ENCODE measurements at places on chromosomes 6 and 20. TPM values are rescaled to one million over a fixed set of nuclear protein-coding genes. Genes with fewer than 3 reads are reported as not detected.
A peak's percentile ranks its signal among the peaks of the same experiment; 100 is the strongest.

- no peaks in the 10 kb centered on the region for H3K36me3 ChIP-seq
- DNase-seq = peak; percentile 61
Observed at GRCh38 chr6:141669141-141669540, 463.6 kb upstream of the GJE1 start.

DNA sequence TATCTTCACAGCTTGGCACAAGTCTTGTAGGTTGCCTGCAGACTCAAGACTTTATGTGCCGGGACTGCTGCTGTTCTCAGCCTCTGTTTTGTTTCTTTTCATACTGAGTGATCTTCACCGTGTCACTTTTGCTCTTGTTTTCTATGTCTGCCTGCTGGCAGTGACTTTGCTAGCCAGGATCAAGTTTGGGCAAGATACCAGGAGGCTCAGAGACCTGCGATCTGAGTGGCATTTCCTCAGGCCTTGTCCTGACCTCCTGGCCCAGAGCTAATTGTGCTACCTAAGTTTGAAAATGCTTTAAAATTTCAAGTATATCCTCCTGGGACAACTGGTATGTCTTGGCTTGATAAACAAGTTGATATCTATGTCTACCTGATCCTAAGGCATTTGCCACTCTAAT is 57.2 kb downstream of the DOK5 start:
- no peaks in the 10 kb centered on the region for H3K36me3 ChIP-seq
- H3K27ac ChIP-seq = no peak overlapping the region
- DNase-seq = no peak
- no peak overlapping the region for H3K4me3 ChIP-seq

DNA sequence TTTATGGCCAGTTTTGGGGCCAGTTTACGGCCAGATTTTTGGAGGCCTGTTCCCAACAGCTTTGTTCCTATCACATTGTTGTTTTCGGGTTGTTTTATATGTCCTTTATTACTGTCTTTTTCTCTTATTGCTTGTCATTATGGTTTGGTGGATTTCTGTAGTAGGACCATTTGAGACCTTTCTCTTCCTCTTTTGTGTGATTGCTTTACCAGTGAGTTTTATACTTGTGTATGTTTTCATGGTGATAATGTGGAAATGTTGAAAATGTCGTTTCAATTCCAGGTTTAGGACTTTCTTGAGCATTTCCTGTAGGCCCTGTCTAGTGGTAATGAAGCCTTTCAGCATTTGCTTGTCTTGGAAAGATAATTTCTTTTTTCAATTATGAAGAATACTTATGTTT is 17.8 kb downstream of the HLA-B start:
- H3K27me3 ChIP-seq = no peaks in the 10 kb centered on the region
- H3K4me3 ChIP-seq = no peak overlapping the region
- H3K27ac ChIP-seq = no peak overlapping the region
- H3K36me3 ChIP-seq = no peaks in the 10 kb centered on the region
- no peak for DNase-seq
- H3K4me1 ChIP-seq = no peaks in the 10 kb centered on the region

DNA sequence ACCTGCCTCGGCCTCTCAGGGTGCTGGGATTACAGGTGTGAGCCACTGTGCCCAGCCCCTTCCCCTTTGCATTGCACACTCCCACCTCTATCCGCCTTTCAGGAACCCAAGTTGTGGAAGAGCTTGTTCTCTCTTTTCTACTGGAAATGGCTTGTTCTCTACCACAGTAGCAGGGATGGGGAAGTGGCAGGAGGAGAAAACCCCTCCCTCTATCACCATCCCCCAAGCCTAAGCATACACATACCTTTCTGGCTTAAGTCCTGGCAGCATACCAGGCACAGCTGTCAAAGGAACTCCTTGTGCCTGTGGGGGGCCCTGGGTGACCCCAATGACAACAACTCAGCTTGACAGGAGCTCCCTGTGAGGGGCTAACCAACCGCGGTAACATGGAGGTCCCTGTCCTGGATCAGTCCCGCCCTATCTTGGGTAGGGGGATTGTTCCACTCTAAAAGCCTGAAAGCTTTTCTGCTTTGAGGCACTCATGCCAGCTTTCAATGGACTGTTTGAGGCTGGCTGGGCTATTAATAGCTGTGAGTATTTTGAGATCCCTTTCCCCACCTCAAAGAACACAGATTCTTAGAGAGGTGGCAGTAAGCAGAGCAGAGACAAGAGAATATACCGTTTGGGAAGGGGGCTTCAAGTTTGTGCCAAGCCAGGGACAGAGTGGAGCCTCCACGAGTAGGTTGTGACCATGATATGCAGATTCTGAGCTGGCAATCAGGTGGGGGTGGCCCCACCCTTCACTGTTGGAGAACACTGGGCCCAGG is 2.3 kb downstream of the KLHDC3 start:
- no peak overlapping the region for H3K27ac ChIP-seq
- no peak for DNase-seq
- no peaks in the 10 kb centered on the region for H3K27me3 ChIP-seq
- H3K36me3 ChIP-seq = peaks cover 27% of the 10 kb centered on the region
- H3K4me3 ChIP-seq = no peak overlapping the region
- H3K4me1 ChIP-seq = peaks cover 27% of the 10 kb centered on the region

Gene WFDC5
- total RNA-seq = not detected

Gene ZBTB46
- 4.5 TPM for total RNA-seq

GRCh38 chr6:169533301-169534038 is 168.4 kb downstream of the WDR27 start:
- H3K4me1 ChIP-seq = peaks cover 12% of the 10 kb centered on the region
- DNase-seq = no peak
- no peak overlapping the region for H3K27ac ChIP-seq
- no peak overlapping the region for H3K4me3 ChIP-seq

DNA sequence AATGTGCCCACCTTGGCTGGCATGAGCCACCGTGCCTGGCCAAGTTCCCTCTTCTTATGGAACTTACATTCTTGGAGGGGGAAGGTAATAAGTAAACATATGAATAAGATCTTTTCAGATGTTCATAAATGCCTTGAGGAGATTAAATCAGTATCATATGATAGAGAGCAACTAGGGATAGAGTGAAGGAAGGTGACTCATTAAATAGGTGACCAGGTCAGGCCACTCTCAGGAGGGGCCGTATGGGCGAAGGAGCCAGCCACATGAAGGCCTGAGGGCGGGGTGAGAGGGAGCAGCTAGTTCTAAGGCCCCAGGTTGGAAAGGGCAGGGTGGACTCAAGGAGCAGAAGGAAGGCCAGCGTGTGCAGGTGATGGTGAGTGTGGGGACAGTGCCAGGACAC is 91.1 kb downstream of the UST start:
- no peaks in the 10 kb centered on the region for H3K36me3 ChIP-seq
- H3K27ac ChIP-seq = no peak overlapping the region
- no peaks in the 10 kb centered on the region for H3K27me3 ChIP-seq
- no peaks in the 10 kb centered on the region for H3K4me1 ChIP-seq

Gene MYMX
- total RNA-seq = not detected

GRCh38 chr6:124132256-124132655 is 328.6 kb downstream of the NKAIN2 start:
- no peak for DNase-seq
- H3K4me3 ChIP-seq = no peak overlapping the region
- no peaks in the 10 kb centered on the region for H3K36me3 ChIP-seq
- H3K27me3 ChIP-seq = no peaks in the 10 kb centered on the region
